ENCODE measurements at places on chromosomes 5 and 9.

- DNase-seq: no peak
Measured at GRCh38 chr9:101341958-101342357, 42.8 kb downstream of the BAAT start.

GRCh38 chr5:81749192-81749560 lies 1.7 kb downstream of the SSBP2 start:
- DNase-seq: no peak

- no peak for DNase-seq
Measured at GRCh38 chr5:160166973-160167623, 47.8 kb upstream of the PWWP2A start.

- DNase-seq: no peak
Measured at GRCh38 chr5:172059661-172060100, 53.2 kb upstream of the FBXW11 start.

- no peak for DNase-seq
Measured at GRCh38 chr5:44714871-44715561, 93.7 kb upstream of the MRPS30 start.

GRCh38 chr5:41878643-41879478 lies 8.6 kb upstream of the OXCT1 start:
- no peak for DNase-seq

- no peak for DNase-seq
Measured at GRCh38 chr5:131198625-131199024, 27.9 kb downstream of the LYRM7 start.

GRCh38 chr9:22170556-22170955 lies 161.5 kb upstream of the CDKN2B start:
- DNase-seq: no peak
